ENCODE measurements at places on chromosomes 11 and 22.
A peak's percentile ranks its signal among the peaks of the same experiment; 100 is the strongest.

GRCh38 chr22:27650572-27650971, 151.0 kb downstream of the MN1 start:
- no peak for DNase-seq

DNA sequence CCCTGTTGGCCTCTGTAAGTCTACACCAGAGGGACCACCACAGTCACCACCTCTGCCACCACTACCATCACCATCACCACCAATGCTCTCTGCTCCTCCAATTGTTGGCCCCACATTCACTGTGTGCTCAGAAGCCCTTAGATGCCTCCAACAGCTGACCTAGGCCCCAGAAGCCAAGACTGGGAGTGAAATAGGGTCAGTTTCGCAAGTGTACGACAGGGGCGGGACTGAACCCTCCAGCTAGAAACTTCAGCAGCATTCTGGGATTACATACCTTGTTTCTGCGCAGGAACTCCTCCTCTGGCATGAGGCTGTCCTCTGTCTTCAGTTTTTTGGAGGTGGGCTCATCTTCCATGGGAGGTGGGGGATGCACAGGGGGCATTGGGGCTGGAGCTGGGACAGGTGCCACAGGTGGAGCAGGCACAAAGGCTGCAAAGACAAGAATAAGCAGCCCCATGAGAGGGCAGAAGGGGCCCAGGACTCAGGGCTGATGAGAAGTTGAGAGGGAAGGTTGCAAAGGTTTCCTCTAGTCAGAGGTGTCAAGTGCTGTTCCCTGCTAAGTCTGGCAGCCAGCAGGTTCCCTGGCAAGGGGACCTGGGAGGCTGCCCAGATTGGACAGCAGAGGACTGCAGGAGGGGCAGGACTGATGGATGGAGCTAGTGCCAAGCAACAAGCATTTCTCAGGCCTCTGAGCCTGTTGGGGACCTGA, 10.2 kb upstream of the TBC1D10A start:
- DNase-seq: no peak

GRCh38 chr11:77636731-77637344, 756 bp downstream of the CLNS1A start:
- DNase-seq: no peak

GRCh38 chr11:63840356-63841060, 1.6 kb downstream of the MARK2 start:
- DNase-seq: no peak

DNA sequence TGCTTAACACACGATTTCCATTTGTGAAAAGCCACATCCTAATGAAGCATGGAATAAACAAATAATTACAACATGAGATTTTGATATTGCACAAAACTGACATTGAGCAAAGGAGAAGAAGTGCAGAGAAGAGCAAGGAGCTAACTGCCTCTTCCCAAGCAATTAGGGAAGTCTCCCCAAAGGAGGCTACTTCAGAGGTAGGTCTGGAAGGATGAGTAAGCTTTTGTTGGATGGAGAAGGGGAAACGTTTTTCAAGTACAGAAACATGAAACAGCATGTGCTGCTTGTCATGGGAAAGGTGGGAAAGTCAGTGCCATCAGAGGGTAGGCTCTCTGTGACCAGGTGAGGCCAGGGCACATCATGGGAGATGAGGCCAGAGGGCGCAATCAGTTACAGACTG, 132.2 kb upstream of the SESN3 start:
- no peak for DNase-seq

DNA sequence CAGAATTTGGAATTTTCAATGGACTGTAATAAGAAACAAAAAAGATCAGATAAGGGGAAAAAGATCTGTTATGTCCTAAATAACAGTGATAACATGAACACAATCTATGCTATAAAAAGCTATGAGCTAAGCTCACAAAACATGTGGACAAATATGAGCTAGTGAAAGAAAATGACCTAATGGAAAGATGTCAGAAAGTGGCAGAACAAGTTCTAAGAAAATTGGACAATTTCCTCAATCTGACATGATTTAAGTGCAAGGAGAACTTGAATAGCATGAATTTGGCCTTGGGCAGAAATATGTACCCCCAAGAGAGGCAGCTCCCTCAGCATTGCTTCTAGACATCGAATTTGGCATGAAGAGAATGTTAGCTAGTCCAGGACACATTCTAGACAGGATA, 212.0 kb upstream of the PGR start:
- no peak for DNase-seq

DNA sequence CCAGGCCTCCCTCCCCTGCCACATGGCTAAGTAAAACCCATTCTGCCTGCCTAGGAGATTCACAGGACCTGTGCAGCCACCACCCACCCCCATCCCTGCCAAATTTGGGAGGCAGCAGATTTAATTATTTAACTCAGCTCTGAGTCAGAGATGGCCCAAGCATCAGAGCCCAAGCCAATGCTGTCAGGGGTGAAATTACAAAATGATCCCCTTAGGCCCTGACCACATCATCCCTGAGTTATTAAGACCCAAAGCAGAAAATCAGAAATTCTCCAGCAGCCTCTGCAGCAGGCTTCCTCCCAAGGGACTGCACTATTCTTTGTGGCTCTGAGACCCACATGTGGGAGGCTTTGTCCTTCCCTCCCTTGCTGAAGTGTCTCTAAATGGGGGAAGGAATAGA, 52.8 kb upstream of the RRAS2 start:
- no peak for DNase-seq

- no peak for DNase-seq
Observed at GRCh38 chr22:37410174-37411055, 16.9 kb downstream of the ELFN2 start.

- DNase-seq: no peak
Observed at GRCh38 chr11:25733777-25734176, 598.2 kb upstream of the ANO3 start.

GRCh38 chr11:38304926-38305325, 1706.9 kb upstream of the RAG2 start:
- no peak for DNase-seq

DNA sequence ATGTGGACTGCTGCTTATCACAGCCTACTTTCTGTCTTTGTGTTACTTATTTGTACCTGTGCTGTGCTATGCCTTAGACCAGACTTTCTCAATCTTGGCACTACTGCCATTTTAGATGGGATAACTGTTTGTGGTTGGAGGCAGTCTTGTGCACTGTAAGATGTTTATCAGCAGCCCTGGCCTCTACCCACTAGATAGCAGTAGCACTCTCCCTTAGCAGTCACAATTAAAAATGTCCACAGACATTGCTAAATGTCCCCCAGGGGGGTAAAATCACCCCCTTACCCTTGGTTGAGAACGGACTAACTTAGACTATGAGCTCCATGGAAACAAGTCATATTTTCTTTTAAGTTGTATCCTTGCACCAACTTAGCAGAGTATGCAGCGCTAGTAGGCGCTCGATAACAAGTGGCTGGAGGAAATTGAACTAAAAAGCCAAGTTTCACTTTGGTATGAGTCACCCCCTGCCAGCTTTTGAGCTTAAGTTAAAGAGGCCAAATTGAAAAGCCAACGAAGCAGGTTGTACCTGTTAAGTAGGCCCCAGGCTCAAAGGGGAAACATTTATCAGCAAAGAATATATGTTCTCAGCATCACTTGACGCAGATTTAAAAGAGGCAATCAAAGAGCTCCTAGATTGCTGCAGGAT, 304.8 kb upstream of the SORL1-AS1 start:
- no peak for DNase-seq

DNA sequence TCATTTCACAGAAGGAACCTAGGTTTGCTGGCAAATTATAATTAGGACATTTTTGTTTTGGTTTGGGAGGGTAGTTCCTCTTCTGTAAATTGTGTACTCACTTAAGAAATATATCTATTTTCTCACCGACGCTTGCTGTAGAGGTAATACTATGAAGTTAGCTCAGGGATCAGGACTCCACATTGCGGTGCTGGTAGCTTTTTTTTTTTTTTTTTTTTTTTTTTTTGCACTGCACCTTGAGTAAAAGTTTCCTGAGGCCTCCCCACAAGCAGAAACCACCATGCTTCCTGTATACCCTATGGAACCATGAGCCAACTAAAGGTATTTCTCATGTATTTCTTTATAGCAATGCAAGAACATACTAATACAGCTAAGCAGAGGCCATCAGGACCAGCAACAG, 14.7 kb downstream of the UBTFL1 start:
- DNase-seq: no peak

DNA sequence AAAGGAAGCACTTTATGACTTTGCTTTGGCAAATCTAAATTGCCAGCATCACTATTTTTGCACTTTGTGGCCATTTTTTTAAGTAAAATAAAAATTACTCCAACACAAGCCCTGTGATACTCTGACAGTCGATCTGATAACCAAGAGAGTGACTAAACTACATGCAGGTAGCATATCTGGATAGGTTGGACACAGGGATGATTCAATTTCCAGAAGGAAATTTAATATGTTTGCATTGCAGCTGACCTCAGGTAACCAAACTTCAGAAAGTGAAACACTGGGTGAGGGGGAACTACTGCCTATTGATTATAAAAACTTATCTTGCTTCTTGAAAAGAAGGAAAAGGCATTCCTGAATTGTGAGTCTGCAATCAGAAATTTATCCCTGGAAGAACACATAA, 13.9 kb downstream of the OR5B3 start:
- DNase-seq: no peak

GRCh38 chr11:69888483-69889181, 69.4 kb upstream of the FGF3 start:
- peak; percentile 21 for DNase-seq

DNA sequence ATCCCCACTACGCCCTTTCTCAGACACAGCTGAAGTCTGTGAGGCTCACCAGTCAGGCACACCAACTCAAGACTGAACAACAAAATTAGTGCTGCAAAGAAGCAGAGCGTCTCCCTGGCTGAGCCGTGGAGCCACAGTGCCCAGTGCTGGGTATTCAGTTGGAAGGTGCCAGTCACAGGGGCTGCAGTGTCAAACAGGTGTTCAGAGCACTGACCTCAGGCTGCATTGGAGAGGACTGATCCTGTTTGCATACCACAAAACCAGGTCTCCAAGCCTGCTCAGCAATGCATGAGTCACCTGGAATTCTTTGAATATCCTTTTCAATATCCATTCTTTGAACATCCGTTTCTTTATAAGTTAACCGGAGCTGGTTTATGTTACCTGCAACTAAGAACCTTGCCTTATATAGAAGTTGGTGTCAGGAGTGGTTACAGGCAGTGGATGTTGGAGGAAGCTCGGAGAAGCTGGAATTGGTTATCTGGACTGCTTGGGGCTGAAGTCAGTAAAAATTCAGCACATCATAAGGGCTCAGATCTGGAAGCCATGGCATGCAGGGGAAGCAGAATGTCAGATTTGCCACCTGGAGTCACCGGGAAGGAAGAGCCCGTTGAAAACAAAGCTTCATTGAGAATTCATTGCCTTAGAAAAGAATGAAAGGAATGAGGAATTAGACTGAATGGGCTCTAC, 30.3 kb downstream of the PDGFB start:
- DNase-seq: no peak

GRCh38 chr11:16169541-16169940, 186.8 kb downstream of the SOX6 start:
- DNase-seq: no peak

DNA sequence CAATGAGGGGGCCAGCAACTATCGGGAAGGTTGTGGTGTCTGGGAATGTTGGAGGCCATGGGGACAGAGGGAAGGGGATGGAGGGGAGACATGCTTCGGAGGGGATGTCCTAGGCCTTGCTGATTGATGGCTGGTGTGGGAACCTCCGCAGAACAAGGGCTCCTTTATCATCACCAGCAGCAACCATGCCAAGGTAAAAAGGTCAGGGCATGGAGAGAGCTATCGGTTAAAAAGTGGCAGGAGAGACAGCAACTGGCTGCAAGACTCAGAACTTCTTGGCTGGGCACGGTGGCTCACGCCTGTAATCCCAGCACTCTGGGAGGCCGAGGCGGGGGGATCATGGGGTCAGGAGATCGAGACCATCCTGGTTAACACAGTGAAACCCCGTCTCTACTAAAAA, 3.0 kb downstream of the GSTT4 start:
- DNase-seq: no peak

- no peak for DNase-seq
Observed at GRCh38 chr11:118060081-118060661, 16.7 kb upstream of the TMPRSS4 start.

DNA sequence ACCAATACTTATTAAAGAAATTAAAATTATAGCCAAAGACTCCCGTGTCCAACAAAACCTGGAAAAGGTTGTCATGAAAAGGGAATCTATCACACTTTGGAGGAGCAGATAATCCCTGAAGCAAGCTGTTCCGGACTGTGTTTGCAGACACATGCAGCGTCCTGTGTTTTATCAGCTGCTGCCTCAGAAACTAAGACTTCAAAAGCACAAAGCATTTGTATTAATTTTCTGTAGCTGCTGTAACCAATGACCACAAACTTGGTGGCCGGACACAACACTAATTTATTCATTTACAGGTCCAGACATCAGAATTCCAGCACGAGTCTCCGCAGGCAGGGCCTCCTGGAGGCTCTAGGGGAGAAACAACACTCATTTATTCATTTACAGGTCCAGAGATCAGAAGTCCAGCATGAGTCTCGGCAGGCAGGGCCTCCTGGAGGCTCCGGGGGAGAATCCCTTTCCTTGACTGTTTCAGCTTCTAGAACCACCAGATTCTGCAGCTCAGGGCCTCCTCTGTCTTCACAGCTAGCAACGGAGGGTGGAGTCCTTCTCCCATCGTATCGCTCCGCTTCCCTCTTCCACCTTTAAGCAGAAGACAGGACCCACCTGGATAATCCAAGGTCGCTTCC, 465.3 kb downstream of the BRD1 start:
- DNase-seq: no peak

DNA sequence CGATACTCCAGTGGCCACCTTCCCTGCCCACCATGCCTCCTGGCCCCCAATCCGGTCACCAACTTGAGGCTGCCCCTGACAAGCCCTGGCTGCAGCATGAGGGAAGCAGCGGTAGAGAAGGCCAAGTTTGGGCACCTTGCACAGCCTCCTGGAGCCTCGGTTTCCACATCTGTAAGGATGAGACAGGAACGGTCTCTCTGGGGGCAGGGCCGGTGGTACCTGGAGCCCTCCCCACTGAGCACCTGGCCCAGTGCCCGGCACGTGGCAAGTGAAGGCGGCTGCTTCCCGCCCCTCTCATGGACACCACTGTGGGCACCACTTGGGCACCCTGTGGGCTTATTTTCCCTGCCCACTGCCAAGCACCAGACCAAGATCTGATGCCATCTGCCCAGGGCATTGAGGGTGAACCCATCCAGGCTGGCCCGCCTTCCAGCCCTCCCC, 77.8 kb downstream of the CDKN1C start:
- no peak for DNase-seq

DNA sequence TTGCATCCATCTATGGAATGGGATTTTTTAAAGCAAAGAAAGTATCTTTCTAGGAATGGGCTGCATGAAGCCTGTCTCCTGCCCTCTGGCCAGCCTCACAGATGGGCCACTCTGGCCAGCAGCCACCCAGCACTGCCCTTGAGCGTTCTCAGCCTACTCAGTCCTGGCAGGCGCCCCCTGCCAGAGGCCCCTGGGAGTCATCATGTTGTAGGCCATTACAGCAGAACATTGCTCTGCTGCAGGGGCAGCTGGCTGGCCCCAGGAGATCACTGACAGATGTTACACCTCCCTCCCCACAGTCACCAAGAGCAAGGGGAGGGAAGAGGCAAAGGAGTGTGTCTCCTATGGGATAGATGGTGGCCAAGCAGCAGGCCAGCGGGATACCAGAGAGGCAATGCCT, 363.7 kb downstream of the NXPE2 start:
- DNase-seq: no peak
